ENCODE measurements at places on chromosomes 11 and 22.

DNA sequence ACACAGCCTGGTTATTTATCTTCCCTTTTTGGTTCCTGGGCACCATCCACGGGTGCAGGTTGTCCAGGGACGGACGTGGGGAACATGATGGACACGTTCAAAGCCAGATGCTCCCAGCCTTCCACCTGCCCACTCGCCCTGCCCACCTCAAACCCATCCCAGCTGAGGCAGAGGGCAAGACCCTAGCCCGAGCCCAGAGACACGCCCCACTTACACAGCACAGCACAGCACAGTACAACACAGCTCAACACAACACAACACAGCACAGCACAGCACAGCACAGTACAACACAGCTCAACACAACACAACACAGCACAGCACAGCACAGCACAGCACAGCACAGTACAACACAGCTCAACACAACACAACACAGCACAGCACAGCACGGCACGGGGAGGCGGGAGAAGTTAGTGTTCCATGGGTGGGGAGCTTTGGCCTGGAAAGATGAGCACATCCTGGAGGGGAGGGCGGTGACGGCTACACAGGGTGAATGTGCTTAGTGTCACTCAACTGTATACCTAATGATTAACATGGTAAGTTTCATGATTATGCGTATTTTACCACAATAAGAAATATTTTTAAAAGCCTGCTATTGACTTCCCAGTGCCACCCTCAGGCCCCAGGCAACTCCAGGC, 1507.5 kb downstream of the BRD1 start:
- no peak for DNase-seq

GRCh38 chr11:62830904-62831519, 839 bp downstream of the STX5 start:
- no peak for DNase-seq

- DNase-seq, result peak; percentile 30
Measured at GRCh38 chr22:43945632-43946383, 9.4 kb upstream of the SAMM50 start.

- DNase-seq, result no peak
Measured at GRCh38 chr22:45543243-45543642, 40.6 kb downstream of the FBLN1 start.

DNA sequence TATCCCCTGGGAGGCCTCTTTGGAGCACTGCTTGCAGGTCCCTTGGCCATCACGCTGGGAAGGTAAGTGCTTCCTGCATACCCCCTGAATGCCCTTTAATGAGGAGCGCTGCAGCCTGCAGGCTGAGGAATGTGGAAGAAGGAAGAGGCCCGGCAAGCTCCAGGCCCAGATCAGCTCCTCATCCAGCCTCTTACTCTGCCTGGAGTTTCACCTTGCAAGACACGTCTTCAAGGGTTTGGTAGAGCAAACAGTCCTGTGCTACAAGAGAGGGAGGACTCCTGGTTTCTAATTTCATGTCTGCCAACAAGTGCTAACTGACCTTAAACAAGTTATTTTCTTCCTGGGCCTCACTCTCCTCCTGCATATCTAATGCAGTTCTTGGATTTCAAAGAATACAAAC, 10.9 kb downstream of the SLC2A11 start:
- no peak for DNase-seq

- no peak for DNase-seq
Measured at GRCh38 chr22:32615874-32616564, 141.4 kb downstream of the FBXO7 start.

- DNase-seq, result no peak
Measured at GRCh38 chr11:111120161-111120560, 125.4 kb upstream of the POU2AF2 start.

GRCh38 chr11:107857550-107858216, 904 bp downstream of the SLC35F2 start:
- DNase-seq, result no peak

- peak; percentile 45 for DNase-seq
Measured at GRCh38 chr22:45638834-45639746, 32.5 kb upstream of the ATXN10 start.

DNA sequence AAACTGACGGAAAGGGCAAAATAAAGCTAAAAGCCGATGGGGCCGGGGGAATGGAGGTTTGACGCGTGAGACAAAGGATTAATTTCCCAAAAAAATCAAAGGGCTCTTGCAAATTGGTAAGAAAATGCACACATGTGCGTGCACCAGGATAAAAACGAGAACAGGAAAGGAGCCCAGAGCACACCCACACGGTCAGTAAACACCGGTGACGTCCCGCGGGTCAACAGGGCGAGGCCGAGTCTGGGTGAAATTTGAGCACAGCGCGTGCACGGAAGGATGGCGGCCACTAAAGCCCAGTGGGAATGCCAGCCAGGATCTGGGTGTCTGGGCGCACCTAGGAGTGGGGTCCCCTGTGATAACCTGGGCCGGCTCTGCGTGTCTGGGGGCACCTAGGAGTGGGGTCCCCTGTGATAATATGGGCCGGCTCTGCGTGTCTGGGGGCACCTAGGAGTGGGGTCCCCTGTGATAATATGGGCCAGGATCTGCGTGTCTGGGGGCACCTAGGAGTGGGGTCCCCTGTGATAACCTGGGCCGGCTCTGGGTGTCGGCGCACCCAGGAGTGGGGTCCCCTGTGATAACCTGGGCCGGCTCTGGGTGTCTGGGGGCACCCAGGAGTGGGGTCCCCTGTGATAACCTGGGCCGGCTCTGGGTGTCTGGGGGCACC, 44.4 kb downstream of the BRSK2 start:
- no peak for DNase-seq

DNA sequence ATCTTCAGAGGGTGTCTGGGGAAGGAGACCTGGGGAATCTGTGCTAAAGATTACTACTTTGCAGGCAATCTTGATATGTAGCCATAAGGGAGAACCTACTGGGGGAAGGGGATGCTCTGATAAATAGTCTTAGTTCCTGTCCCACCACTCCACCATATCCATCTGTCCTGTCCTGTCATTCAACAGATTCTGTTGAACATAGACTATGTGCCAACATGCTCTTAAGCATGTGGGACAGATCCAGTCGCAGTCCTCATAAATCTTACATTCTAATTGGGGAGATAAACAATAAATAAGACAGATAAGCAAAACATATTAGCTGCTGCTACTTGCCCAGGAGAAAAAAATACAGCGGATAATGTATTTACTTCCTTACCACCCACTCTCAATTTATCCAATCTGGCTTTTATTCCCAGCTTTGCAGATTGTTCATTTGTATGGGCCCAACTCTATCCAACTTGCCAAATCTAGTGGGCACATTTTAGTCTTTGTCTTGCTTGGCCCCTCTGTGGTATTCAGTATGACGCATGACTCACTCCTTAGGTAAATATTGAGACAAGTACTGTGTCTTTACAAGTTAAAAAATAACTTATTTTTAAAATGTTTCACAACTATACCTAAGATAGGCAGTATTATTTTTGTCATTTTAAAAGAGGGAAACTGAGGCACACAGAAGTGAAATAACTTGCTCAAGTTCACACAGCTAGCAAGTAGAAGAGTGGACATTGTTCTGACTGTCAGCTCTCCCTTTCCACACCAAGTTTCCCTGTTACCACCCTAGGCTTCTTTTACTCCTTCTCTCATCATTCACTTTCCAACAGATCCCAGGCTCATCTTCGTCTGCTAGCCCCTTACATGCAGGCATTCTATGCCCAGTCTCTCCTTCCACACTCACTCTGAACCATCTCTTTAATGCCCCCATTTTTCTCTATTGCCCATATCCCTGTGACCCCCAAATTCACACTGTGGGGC, 133.6 kb upstream of the SESN3 start:
- DNase-seq, result no peak

DNA sequence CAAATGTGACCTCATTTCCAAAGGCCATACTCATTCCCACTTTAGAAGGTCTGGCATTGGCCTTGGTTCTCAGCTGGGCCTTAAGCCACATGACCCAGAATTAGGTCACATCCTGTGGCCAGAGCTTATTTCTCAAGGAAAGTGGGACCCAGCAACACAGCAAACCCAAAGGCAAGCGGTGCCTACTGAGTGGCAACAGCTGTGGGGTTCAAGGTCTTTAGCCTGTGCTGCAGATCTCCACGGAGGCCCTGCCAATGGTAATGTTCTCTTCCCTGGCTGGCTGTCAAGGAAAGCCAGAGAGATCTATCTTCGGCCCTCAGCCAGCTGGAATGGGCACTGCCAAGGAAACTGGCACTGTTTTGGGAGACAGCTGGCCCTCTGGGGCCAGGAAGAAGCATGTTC, 41.5 kb upstream of the TP53I11 start:
- no peak for DNase-seq

All from left ventricle myocardium inferior (tissue), 1 donor.